ENCODE measurements at places on chromosomes 3 and 15. TPM values are rescaled to one million over a fixed set of nuclear protein-coding genes. Genes with fewer than 3 reads are reported as not detected.
A peak's percentile ranks its signal among the peaks of the same experiment; 100 is the strongest.

CPNE9 gene
- total RNA-seq = not detected

PRR20G gene
- not detected for total RNA-seq

TMCO5A gene
- total RNA-seq = not detected

NCKIPSD gene
- 32.5 TPM for total RNA-seq

TMEM39A gene
- 105 TPM for total RNA-seq

CHRNA7 gene
- total RNA-seq = under 0.01 TPM

SATB1 gene
- 12.0 TPM for total RNA-seq

DNA sequence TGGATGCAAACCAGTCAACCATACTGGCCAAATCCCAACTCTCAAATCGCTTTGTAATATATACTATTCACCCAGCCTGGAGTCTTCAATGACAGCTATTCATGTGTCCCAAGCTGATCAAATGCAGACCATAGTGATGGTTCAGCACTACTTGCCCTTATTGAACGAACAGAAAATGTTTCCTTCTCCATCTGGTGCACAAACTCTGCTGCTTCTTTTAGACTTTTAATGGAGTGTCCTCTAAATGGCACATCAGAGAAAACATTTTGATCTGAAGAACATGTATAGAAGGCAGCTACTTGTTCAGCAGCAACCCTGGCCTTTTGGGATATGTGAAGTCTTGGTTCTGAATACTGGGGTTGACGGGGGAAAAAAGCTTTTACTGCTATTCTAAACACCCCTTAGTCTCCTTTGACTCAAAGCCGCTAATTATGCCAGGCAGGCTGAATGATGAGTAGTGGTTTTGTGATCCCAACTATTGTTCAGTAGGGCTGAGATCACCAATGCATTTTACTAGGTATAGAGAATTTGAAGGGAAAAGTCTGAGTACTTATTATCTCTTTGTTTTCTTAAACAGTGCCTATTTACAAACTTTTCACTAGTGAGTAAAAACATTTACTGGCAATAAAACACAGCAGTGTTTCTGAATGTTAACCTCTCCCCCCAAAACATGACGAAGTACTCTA, 781.2 kb downstream of the ROBO1 start:
- H3K27ac ChIP-seq = no peak overlapping the region
- H3K4me3 ChIP-seq = no peak overlapping the region
- DNase-seq = no peak

- DNase-seq = peak; percentile 59
- 0 out of 2 replicates have a peak overlapping the region, but pooled peaks have one; percentile 37 for H3K27ac ChIP-seq
- no peaks in the 10 kb centered on the region for H3K36me3 ChIP-seq
- peaks cover 29% of the 10 kb centered on the region for H3K4me1 ChIP-seq
- H3K4me3 ChIP-seq = no peak overlapping the region
- no peaks in the 10 kb centered on the region for H3K27me3 ChIP-seq
Observed at GRCh38 chr3:171256445-171257250, 203.6 kb downstream of the TNIK start.

DNA sequence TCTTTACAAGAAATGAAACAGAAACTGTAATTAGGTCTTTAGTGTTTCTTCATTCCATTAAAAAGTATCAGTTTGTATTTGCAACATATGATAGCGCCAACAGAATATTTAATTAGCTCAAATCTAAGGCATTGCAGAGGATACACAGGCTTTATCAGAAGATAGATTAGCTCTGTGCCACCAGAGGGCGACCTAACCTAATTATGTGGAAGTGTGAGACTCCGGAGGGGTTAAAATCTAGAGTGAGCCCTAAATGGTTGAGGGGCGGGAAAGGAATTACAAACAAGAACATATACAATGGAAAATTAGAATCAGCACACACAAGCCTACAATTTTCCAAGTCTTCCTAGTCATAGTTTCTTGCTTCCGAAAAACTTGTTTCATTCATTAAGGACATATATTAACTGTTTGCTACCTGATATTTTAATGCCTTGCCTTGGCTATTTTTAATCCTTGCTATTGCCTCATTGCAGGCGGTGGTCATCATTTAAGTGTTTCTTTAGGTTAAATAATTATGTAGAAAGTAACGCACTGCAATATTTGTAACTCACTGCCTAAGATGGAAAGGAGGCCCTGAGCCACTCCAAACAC, 18.0 kb upstream of the RYR3 start:
- no peaks in the 10 kb centered on the region for H3K4me1 ChIP-seq
- no peak overlapping the region for H3K27ac ChIP-seq
- no peak overlapping the region for H3K4me3 ChIP-seq
- peaks cover 13% of the 10 kb centered on the region for H3K27me3 ChIP-seq
- H3K36me3 ChIP-seq = no peaks in the 10 kb centered on the region
- DNase-seq = peak; percentile 73

DNA sequence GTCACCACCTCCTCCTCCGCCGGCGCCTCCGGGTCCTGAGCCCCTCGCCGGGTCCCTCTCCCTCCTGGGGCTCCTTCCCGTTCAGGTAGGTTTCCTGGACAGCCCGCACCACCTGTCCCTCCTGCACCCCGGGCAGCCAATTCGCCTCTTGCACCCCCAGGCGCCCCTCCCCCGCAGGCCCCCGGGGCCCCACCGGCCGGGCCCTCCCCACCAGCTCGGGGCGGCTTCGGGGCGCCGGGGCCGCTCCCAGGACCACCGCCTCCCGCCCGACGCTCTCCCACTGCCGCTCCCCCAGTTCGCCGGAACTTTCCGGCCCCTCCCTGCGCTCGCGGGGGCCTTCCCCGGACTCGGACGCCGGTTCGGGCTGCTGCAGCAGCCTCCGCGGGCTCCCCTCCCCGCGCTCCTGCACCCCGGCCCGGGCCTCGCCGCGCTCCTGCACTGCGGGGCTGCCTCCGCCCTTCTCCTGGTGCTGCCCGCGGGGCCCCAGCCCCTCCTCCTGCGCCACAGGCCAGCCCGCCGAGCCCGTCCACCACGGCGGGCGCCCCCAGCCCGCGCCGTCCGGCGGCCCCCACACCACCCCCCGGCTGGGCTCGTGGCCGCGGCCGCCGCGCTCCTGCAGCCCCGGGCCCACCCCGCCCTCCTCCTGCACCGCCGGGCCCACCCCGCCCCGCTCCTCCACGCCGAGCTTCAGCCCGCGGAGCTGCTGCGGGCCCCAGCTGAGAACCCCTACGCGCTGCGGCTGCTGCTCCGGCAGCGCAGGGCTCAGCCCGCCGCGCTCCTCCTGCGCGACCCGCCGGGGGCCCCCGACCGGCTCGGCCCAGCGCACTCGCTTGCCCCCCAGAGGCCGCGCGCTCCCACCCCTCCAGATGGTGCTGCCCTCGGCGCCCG, 587 bp upstream of the TNK2 start:
- peak overlapping the region; percentile 77 for H3K4me3 ChIP-seq
- H3K4me1 ChIP-seq = no peaks in the 10 kb centered on the region
- H3K27ac ChIP-seq = no peak overlapping the region
- H3K36me3 ChIP-seq = no peaks in the 10 kb centered on the region

GRCh38 chr3:124588794-124589193, 141.5 kb upstream of the UMPS start:
- no peak overlapping the region for H3K27ac ChIP-seq
- H3K4me1 ChIP-seq = no peaks in the 10 kb centered on the region
- H3K4me3 ChIP-seq = no peak overlapping the region
- H3K27me3 ChIP-seq = peaks cover 42% of the 10 kb centered on the region

DNA sequence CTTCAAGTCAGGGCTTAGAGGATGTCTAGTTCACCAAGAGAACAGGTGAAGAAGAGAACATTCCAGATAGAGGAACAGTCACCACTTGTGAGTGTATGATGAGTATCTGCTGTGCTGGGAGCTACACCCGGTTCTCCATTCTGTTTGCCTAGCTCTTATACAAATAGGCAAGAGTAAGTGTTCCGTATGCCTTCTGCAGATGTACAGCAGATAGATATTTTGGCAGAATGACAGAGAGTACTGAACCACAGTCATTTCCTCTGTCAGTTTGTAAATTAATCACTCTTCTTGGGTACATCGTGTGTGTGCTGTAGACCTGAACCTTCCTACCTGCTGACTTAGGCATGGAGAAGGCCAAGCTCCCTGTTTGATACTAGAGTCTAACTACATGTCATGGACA, 108.3 kb upstream of the CTDSPL start:
- H3K27ac ChIP-seq = no peak overlapping the region
- no peak for DNase-seq
- H3K4me3 ChIP-seq = no peak overlapping the region
- no peaks in the 10 kb centered on the region for H3K36me3 ChIP-seq
- H3K4me1 ChIP-seq = no peaks in the 10 kb centered on the region
- no peaks in the 10 kb centered on the region for H3K27me3 ChIP-seq

- no peak overlapping the region for H3K4me3 ChIP-seq
- H3K4me1 ChIP-seq = no peaks in the 10 kb centered on the region
- no peak for DNase-seq
- no peak overlapping the region for H3K27ac ChIP-seq
Observed at GRCh38 chr3:118618247-118619040, 416.2 kb downstream of the IGSF11 start.

- H3K27me3 ChIP-seq = no peaks in the 10 kb centered on the region
- no peaks in the 10 kb centered on the region for H3K4me1 ChIP-seq
- H3K36me3 ChIP-seq = no peaks in the 10 kb centered on the region
- no peak for DNase-seq
- H3K4me3 ChIP-seq = no peak overlapping the region
- H3K27ac ChIP-seq = no peak overlapping the region
Observed at GRCh38 chr3:72746430-72747411, 101.5 kb downstream of the SHQ1 start.

GRCh38 chr3:185540695-185541094, 11.7 kb downstream of the LIPH start:
- no peak for DNase-seq
- no peaks in the 10 kb centered on the region for H3K27me3 ChIP-seq
- H3K4me1 ChIP-seq = peaks cover 10% of the 10 kb centered on the region
- no peak overlapping the region for H3K4me3 ChIP-seq
- no peaks in the 10 kb centered on the region for H3K36me3 ChIP-seq

DNA sequence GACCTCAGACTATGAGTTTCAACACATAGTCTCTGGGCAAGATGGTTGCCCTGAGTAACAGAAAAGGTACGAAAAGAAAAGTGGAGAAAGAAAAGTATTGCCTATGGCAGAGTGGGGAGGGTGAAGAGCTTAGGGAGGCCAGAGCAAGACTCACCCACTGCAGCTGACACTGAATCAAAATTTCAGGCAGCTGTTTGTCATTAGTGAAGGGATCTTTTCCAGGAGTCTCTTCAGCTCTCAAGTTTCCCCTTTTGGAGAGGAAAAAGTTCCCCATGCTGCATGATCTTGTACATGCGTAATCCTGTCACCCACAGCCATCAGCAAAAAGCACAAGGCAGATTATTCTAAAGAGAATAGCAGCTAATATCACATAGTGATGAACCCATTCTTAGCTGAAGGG, 616.9 kb upstream of the GBE1 start:
- no peak for DNase-seq
- no peaks in the 10 kb centered on the region for H3K27me3 ChIP-seq
- H3K4me3 ChIP-seq = no peak overlapping the region
- H3K4me1 ChIP-seq = no peaks in the 10 kb centered on the region

- no peak overlapping the region for H3K27ac ChIP-seq
- peaks cover 20% of the 10 kb centered on the region for H3K4me1 ChIP-seq
- DNase-seq = no peak
- H3K27me3 ChIP-seq = no peaks in the 10 kb centered on the region
- H3K4me3 ChIP-seq = no peak overlapping the region
- no peaks in the 10 kb centered on the region for H3K36me3 ChIP-seq
Observed at GRCh38 chr3:65004306-65004705, 316.5 kb upstream of the ADAMTS9 start.

DNA sequence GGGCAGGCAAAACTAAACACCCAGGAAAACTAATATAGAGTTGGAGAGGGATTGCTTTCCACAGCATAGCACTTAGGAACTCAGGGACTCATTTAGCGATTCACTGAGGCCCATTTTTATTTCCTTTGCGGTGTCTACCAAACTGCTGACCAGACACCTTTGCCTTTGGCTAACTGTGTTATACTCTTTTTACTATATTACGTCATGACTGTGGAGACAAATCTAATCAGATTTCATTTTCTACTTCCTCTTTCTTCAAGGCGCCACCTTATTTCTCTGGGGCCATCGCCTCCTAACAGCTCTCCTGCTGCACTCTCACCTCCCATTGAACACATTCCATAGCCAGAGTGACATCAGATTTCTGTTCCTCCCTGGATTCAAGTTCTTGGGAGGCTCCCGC, 215.7 kb upstream of the WNT5A start:
- no peak for DNase-seq
- H3K27ac ChIP-seq = no peak overlapping the region
- peaks cover 17% of the 10 kb centered on the region for H3K27me3 ChIP-seq
- H3K4me3 ChIP-seq = no peak overlapping the region
- H3K4me1 ChIP-seq = peaks cover 16% of the 10 kb centered on the region

DNA sequence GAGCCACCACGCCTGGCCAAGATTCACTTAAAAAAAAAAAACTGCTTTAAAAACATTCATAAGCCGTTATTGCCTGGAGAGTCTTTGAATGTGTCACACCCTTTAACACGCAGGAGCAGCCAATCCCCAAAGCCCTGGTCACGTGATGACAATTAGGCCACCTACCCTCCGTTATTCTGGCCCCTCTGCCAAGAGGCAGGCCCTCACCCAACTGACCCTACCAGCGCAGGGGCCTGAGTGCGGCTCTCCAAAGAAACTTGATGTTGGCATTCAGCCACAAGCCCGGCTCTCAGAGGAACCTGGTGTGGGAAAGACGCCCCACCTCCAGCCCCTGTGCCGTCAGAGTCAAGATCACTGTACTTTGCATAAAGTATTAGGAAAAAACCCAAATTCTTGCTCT, 11.6 kb upstream of the MUC4 start:
- H3K4me3 ChIP-seq = no peak overlapping the region
- H3K36me3 ChIP-seq = no peaks in the 10 kb centered on the region
- peaks cover 11% of the 10 kb centered on the region for H3K27me3 ChIP-seq
- peak; percentile 25 for DNase-seq
- no peaks in the 10 kb centered on the region for H3K4me1 ChIP-seq

DNA sequence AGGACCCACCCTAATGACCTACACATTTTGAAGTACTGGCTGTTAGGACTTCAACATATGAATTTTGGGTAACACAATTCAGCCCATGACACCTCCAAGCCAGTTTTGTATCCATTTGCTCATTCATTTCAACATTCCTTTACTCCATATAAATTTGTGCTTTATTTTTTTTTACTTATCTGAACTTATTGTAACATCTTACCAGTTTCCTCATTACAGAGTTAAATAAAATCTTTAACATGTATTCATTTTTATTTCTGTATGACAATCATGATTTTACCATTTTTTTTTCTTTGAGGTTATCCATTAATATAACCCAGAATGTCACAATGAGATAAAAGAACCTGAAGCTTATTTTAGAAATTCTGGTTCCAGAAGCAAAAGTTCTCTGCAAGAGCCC, 48.0 kb upstream of the ATP1B3 start:
- H3K36me3 ChIP-seq = no peaks in the 10 kb centered on the region
- peaks cover 16% of the 10 kb centered on the region for H3K27me3 ChIP-seq
- no peaks in the 10 kb centered on the region for H3K4me1 ChIP-seq
- no peak overlapping the region for H3K27ac ChIP-seq

- no peak overlapping the region for H3K4me3 ChIP-seq
- no peaks in the 10 kb centered on the region for H3K4me1 ChIP-seq
- no peaks in the 10 kb centered on the region for H3K27me3 ChIP-seq
- no peak overlapping the region for H3K27ac ChIP-seq
- H3K36me3 ChIP-seq = no peaks in the 10 kb centered on the region
- no peak for DNase-seq
Observed at GRCh38 chr3:131324923-131325322, 56.7 kb upstream of the NUDT16 start.
